Activated T-cell treated with anti-CD3 and anti-CD28 coated beads, Interleukin-2, amount 50 U/mL, for 1 hour (primary cell): ENCODE measurements at places on chromosomes 7 and 10.

GRCh38 chr10:11462071-11462470 is 149.4 kb downstream of the USP6NL start:
- DNase-seq, result no peak

DNA sequence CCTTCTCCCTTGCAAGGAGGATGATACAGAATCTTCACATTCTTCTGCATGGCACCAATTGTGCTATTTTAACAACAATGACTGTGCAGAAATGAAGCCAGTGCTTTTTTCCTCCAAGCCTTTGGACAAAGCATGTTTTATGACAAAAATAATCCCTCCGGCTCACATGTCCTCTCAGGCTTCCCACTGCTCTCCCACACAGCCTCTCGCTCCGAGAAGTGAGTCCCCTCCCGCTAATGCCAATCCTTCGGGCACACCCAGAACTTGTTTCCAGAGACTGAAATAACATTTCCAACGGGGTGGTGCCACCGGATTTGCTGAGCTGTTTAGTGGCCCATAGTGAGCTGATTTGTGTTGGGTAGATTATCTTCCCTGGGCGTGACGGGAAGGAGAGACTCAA is 35.8 kb downstream of the RBM17 start:
- DNase-seq, result peak; percentile 10

DNA sequence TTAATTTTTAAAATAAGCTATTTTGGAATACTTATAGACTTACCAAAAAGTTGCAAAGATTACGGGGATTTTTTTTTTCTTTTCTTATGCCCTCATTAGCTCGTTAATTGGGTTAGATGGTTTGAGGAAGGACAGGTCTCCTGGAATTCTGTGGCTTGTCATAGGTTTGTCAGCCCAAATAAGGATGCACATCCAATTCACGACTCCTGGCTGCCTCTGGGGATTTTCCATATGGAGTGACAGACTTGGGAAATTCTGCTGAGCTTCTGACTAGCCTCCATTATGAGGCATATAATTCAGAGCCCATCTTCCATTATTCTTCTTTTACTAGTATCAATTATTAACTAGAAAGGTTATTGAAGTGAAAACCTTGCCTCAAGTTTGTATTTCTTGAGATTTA is 102.1 kb downstream of the AUTS2 start:
- no peak for DNase-seq

GRCh38 chr10:85611746-85612377 is 754.7 kb downstream of the GRID1 start:
- no peak for DNase-seq

DNA sequence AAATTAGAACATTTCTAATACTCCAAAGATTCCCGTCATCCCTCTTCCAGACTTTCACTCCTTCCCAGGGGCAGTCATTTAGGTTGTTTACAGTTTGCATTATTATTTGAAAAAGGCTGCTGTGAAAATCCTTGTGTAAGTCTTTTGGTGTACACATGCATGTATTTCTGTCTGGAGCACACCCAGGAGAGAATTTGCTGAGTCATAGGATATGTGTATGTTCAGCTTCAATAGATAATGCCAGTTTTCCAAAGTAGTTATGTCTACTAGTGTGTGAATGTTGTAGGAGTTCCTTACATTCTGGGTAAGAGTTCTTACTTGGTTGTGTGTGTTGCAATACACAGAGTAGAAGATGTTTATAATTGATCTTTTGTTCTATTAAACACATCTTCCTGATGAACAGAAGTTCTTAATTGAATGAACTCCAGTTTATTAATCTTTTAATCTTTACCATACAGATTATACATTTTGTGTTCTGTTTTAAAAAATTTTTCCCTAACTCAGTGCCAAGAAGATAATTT is 25.3 kb downstream of the CROT start:
- no peak for DNase-seq

GRCh38 chr7:146960773-146961391 is 844.3 kb downstream of the CNTNAP2 start:
- no peak for DNase-seq

DNA sequence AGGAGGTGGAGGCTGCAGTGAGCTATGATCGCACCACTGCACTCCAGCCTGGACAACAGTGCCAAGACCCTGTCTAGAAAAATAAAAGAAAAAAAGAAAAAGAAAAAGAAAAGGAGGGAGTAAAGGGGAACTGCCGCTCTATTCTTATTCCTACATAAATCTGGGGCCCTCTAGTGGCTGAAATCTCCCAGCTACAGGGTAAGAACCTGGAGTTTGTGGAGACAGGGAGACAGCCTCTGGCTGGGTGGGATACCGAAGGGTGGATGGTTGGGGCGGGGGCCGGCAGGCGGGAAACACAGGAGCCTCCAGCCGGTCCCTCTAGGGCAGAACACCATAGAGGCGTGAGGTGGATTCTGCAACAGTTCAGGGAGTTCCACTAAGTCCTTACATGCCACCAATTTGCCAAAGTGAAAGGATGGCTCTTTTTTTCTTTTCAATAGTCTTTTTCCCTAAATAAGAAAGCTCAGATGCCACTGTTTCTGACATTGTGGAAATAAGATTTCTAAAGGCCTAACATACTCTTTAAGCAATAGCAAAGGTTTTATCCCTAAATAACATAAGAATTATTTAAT is 117.3 kb downstream of the SVIL start:
- no peak for DNase-seq

- DNase-seq, result no peak
Measured at GRCh38 chr7:44607141-44608068, 978 bp downstream of the OGDH start.

DNA sequence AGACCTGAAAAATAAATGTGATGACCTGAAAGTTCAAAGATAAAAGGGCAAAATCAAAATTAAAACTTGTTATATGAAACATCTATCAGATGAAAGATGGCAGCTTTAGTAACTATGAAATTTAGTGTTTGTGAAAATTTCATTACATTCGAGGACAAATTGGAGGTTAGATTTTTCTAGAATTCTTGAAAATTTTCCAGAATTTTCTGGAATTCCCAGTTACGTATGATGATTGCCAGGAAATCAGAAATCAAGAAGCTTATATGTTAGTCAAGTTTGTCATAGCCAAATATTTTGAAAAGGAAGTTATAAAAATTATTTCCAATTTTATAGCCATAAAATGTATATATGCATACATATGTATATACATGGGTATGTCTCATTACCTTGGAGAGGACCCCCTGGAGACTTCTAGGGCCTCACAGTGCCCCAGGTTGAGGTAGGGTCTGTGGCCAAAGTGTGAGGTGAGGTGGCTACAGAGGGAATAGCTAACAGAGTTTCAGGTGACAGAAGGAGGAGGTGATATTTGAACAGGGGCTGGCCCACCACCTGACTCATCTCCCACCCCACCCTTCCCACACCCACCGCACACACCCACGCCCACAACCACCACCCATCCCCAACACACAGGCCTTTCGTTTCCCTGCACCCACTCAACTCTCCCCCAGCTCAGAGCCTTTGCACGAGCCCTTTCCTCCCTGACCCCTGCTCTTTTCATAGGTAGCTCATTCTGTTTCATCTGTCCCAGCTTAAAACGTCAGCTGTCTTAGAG is 21.5 kb downstream of the C10orf105 start:
- DNase-seq, result no peak

- DNase-seq, result no peak
Measured at GRCh38 chr10:36681751-36682632, 443.4 kb upstream of the ANKRD30A start.

GRCh38 chr10:80497187-80498077 is 40.3 kb upstream of the SH2D4B start:
- DNase-seq, result no peak

GRCh38 chr7:134375206-134375605 is 58.5 kb upstream of the SLC35B4 start:
- DNase-seq, result no peak
